ENCODE measurements at places on chromosomes 5 and 9.

- H3K4me3 ChIP-seq: no peak overlapping the region
- no peaks in the 10 kb centered on the region for H3K27me3 ChIP-seq
- no peaks in the 10 kb centered on the region for H3K4me1 ChIP-seq
- no peak overlapping the region for H3K27ac ChIP-seq
- DNase-seq: no peak
- no peaks in the 10 kb centered on the region for H3K36me3 ChIP-seq
Observed at GRCh38 chr9:94743035-94743954, 16.8 kb downstream of the AOPEP start.

DNA sequence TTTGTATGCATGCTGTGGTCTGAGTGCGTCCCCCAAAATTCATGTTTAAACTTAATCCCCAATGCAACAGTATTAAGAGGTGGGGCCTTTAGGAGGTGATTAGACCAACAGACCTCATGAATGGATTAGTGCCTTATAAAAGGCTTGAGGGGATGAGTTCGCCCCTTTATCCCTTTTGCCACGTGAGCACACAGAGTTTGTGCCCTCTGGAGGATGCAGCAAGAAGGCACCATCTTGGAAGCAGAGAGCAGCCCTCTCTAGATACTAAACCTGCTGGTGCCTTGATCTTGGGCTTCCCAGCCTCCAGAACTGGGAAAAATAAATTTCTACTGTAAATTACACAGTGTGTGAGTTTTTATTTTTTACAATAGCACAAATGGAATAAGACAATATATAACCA is 177.1 kb upstream of the SPRY4 start:
- no peaks in the 10 kb centered on the region for H3K36me3 ChIP-seq
- no peaks in the 10 kb centered on the region for H3K27me3 ChIP-seq
- no peak for DNase-seq

GRCh38 chr9:113563826-113564497 is 100.4 kb downstream of the RGS3 start:
- H3K27me3 ChIP-seq: no peaks in the 10 kb centered on the region
- no peak for DNase-seq
- H3K36me3 ChIP-seq: no peaks in the 10 kb centered on the region
- H3K27ac ChIP-seq: no peak overlapping the region
- no peak overlapping the region for H3K4me3 ChIP-seq

- peak; percentile 0 for DNase-seq
- no peaks in the 10 kb centered on the region for H3K4me1 ChIP-seq
- no peaks in the 10 kb centered on the region for H3K36me3 ChIP-seq
- peak overlapping the region; percentile 42 for H3K4me3 ChIP-seq
- no peaks in the 10 kb centered on the region for H3K27me3 ChIP-seq
Observed at GRCh38 chr5:100731768-100732167, 171.3 kb downstream of the ST8SIA4 start.
